Testis (tissue), 5 donors: ENCODE measurements at places on chromosomes 4 and X. TPM values are rescaled to one million over a fixed set of nuclear protein-coding genes. Genes with fewer than 3 reads are reported as not detected.
A peak's percentile ranks its signal among the peaks of the same experiment; 100 is the strongest.

Gene TRIM75
- 0.24 TPM for total RNA-seq

Gene AREG
- total RNA-seq, result 14.2 TPM

Gene TEX13B
- 0.81 TPM for total RNA-seq

- no peaks in the 10 kb centered on the region for H3K4me1 ChIP-seq
- no peak overlapping the region for H3K4me3 ChIP-seq
- no peak overlapping the region for H3K27ac ChIP-seq
- peak; percentile 77 for DNase-seq
- no peaks in the 10 kb centered on the region for H3K27me3 ChIP-seq
- H3K36me3 ChIP-seq, result no peaks in the 10 kb centered on the region
Observed at GRCh38 chr4:47122592-47123291, 91.4 kb downstream of the GABRB1 start.

Gene AGA
- 24.0 TPM for total RNA-seq

GRCh38 chr4:118034053-118034785, at the start of gene NDST3:
TSS of gene NDST3 (plus strand) at chr4:118034486. CDS start at chr4:118053911, 19,425 bp downstream.
- H3K4me1 ChIP-seq, result no peaks in the 10 kb centered on the region
- peak within 1 kb of the TSS; percentile 54 for H3K4me3 ChIP-seq
- H3K27me3 ChIP-seq, result no peaks in the 10 kb centered on the region
- peak; percentile 89 for DNase-seq
- H3K27ac ChIP-seq, result no peak within 1 kb of the TSS

DNA sequence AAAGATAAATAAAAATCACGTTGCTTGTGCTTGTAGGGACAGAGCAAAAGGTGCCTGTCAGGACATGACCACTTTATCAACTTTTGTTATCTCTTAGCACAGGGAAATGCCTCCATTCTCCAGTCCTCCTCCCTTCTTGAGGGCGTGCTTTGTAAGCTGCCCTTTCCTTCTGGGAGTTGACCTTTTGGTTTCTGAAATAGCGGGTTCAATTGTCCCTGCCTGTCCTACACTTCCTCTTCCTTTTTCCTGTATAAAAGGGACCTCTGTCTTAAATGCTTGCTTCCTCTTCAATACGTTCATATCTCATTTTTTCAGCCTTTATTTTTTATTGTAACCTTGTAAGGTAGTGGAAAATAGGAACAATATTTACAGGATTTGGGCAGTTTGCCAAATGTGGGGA, 153.5 kb downstream of the SH3BGRL start:
- H3K27me3 ChIP-seq, result no peaks in the 10 kb centered on the region
- no peak overlapping the region for H3K27ac ChIP-seq
- no peak for DNase-seq
- H3K36me3 ChIP-seq, result no peaks in the 10 kb centered on the region
- H3K4me3 ChIP-seq, result no peak overlapping the region

Gene SMARCA1
- total RNA-seq, result 190 TPM
